ENCODE measurements at places on chromosomes 3 and 15.

- DNase-seq, result no peak
Measured at GRCh38 chr3:27171113-27171512, 198.1 kb downstream of the NEK10 start.

DNA sequence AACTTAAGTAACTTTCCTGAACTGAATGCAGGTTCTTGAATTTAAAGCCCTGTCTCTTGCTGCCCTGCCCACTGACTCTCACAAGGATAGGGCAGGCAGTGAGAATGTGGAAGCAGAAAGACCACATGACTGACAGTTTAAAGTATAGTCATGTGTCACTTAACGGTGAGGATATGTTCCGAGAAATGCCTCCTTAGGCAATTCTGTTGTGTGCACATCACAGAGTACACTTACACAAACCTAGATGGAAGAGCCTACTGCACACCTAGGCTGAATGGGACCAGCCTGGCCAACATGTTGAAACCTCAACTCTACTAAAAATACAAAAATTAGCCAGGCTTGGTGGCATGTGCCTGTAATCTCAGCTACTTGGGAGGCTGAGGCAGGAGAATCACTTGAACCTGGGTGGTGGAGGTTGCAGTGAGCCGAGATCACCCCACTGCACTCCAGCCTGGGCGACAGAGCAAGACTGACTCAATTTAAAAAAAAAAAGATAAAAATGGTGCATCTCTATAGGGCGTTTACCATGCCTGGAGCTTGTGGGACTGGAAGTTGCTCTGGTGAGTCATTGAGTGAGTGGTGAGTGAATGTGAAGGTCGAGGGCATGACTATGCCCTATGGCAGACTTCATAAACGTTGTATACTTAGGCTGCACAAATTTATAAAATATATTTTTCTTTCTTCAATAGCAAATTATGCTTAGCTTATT is 18.9 kb upstream of the COPG1 start:
- DNase-seq, result no peak

DNA sequence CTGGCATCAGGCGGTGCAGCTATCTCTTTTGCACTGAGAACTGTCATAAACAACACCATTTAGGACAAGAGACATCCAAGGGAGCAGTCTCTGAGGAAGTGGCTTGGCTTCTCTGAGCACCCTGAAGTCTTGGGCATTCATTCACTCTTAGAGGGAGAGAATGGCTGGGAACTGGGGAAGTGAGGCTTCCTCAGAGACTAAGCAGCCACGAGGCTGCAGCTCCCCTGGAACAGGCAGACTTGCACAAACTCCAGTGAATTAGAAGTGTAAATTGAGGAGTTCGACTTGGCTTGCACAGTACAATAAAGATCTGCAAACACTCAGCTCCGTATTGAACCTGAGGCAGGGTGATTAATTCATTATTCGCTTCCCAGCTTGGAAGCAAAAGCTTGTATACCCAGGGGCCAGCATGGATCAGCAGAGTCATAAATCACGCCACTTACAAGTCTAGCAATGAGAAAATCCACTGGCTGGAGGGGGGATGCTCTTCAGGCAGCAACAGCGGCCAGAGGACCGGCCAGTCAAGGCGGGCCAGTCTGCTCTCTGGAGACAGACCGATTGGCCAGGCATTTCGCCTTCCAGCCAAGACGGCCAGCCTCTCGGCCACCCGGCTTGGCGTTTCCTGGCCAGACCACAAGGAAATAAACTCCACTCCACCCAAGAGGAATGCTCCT is 118.8 kb upstream of the ADPGK start:
- DNase-seq, result no peak

GRCh38 chr15:94582368-94582767 is 351.0 kb downstream of the MCTP2 start:
- DNase-seq, result no peak

GRCh38 chr15:68626739-68627138 is 47.9 kb downstream of the CORO2B start:
- no peak for DNase-seq

DNA sequence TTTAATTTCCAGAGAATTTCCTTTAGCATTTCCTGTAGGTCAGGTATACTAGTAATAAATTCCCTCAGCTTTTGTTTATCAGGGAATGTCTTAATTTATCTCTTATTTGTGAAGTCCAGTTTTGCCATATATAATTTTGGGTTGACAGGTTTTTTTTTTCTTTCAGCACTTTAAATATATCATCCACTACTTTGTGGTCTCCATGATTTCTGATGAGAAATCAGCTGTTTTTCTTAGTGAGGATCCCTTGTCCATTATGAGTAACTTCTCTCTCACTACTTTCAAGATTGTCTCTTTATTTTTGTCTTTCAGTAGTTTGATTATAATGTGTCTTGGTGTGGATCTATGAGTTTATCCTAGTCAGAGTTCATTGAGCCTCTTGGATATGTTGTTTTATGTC is 105.7 kb downstream of the LRRC49 start:
- DNase-seq, result no peak

DNA sequence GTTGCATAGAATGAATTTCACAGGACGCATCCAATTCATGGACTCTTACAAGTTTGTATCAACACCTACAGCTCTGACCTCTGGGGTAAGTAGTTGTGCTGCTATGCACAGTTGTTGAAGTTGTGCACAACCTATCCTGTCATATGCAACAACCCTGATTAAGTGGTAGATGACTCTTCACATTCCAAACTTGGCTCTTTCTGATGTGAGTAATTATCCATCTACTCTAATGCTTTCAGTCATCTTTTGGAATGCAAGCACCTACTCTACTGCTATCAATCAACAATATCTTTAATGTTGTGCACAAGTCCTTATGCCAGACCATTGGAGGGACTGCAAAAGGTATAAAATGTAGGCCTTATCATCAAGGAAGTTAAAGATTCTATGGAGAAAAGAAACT is 921.4 kb downstream of the MCTP2 start:
- DNase-seq, result no peak

- DNase-seq, result no peak
Measured at GRCh38 chr3:44242721-44243120, 1.0 kb downstream of the TOPAZ1 start.

DNA sequence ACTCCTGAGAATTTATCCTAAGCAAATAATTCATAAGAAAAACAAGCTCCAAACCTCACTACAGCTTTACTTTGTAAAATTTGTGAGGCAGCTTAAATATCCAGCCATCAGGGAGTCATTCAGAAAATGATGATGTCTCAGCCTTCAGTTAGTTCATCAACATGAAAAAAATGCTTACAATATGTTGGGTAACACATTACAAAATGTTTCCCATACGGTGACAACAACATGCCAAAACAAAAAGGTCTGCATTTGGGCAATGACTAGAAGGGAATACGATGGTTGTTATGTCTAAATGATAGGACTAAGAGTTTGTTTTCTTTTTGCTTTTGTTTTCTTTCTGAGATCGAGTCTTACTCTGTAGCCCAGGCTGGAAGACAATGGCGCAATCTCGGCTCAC is 47.0 kb upstream of the CFAP161 start:
- no peak for DNase-seq

DNA sequence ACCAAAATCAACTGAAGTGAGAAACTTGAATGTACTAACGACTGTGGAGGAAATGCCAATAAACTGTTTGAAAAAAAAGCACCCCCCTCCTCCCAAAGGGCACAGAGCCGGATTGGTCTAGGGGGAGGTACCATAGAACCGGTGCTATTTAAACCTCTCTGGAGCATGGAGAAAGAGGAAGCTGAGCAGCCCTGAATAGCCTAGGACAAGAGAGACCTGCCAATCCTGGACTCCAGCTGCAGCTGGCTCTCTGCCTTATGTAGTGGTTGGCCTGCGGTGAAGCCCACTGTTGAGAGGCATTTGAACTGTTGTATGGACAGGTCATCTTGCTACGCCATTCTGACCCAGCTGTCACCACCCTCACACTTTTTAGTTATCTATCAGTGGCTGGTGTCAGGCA is 1.5 kb upstream of the SH3GL3 start:
- DNase-seq, result no peak

DNA sequence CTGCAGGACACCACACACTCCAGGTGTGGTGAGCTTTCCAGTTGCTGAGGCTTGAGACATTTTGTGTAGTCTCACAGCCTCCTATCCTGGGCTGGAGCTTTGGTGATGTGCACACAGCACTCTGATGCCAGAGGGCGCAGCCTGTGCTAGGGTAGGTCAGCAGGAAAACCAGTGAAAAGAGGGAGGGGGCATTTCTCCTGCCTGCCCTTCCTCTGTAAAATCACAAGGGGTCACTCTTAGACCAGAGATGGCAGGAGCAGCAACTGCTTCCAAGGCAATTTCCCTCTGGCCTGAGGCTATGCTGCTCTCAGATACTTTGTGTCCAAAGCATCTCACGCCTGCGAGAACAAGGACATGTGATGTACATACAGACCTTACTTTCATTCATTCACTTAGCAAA is 16.5 kb upstream of the MUSTN1 start:
- no peak for DNase-seq

DNA sequence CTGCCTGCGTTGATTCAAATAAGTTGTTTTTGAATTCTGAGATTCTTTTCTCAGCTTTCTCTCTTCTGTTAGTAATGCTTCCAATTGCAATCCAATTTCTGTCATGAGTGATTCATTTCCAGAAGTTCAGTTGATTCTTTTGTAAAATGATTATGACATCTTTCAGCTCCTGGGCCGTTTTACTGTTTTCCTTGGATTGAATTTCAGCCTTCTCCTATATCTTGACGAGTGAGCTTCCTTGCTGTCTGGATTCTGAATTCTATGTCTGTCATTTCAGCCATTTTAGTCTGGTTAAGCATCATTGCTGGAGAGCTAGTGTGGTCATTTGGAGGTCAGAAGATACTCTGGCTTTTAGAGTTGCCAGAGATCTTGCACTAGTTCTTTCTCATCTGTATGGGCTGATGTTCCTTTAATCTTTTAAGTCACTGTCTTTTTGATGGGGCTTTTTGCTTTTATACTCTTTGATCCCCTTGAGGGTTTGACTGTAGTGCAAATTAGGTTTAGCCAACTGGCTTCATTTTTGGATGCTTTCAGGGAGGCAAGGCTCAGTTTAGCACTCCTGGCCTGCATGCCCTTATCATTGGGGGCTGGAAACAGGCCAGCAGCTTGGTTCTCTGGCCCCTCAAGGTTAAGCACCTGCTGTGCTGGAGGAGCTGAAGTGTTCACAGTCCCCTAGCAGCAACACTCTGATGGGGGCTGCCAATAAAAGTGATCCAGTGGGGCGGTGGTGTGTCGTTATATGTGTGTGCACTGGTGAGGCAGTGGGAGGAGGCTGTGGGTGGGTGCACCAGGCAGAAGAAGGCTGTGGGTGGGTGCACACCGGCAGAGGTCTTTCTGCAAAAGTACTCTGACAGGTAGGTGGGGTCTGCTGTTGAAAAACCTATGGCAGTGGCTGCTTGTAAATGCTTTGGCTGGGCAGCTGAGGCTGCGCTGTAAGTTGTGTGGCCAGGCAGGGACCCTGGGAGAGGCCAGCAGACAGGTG is 51.2 kb downstream of the MCTP2 start:
- no peak for DNase-seq

Data from SK-N-MC (cell line).